ENCODE measurements at places on chromosomes 11 and 22.

DNA sequence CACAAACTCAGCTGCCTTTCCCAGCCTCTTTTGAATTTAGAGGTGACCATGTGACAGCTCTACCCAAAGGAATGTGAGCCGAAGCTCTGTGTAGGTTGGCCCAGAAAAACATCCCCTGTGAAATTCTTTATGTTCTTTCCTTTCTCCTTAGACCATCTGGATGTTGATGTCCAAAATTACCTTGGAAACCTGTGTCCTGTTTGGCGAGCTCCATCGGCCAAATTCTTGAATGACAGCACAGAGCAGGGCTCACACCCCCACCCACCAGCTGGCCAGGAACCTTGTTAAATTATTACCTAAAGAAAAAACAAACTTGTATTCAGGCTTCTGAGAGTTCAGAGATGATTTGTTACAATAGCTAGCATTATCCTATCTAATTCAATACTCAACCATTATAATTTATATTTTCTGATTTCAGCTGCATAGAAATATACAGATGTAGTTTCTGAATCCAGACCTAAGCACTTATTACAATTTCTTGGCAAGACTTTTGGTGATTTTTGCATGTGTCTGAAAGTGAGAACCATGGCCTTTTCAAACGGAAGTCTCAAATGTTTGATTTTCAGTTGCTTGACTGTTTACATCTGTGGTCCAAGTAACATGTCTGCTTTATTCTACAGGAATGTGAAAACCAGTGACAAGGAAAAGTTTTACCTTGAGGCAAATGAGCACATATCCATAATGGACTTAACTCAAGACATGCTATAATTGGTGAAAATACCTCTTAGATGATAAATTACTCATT lies 554.2 kb downstream of the NTM start:
- no peak for DNase-seq

GRCh38 chr22:27222178-27222577 lies 564.8 kb downstream of the MIAT start:
- DNase-seq = no peak

GRCh38 chr11:117873828-117874125 lies 2.7 kb downstream of the FXYD6 start:
- DNase-seq = no peak

DNA sequence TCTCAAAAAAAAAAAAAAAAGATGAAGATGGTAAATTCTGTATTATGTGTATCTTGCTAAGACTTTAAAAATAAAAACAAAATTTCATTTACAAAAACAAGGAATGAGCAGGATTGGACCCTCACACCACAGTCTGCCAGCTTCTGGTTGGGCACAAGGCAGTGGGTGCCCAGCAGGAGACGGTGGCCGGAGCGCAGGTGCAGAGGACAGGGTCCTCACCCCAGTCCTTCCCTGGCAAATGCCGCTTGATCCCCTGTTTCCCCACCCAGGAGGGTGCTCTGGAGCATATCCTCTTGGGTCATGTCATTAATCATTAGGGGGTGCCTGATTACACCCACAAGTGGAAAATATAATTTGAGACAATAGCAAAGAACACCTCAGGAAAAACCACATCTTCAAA lies 31.2 kb downstream of the SHANK2 start:
- DNase-seq = no peak

DNA sequence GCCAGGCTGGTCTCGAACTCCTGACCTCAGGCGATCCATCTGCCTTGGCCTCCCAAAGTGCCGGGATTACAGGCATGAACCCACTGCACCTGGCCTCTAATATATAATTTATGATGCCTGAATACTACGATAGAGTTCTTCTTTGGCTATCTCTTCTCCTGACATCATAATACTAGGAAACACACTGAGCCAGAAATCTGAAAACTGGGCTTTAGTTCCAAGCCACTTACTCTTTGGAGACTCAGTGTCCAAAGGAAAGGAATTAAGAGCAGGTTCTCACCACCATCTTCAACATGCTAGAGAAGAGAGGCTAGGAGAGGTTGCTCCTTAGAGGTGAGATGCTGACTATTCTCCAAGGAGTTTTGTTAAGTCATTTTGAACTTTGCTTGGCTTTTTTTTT lies 52.4 kb downstream of the UBASH3B start:
- DNase-seq = no peak

DNA sequence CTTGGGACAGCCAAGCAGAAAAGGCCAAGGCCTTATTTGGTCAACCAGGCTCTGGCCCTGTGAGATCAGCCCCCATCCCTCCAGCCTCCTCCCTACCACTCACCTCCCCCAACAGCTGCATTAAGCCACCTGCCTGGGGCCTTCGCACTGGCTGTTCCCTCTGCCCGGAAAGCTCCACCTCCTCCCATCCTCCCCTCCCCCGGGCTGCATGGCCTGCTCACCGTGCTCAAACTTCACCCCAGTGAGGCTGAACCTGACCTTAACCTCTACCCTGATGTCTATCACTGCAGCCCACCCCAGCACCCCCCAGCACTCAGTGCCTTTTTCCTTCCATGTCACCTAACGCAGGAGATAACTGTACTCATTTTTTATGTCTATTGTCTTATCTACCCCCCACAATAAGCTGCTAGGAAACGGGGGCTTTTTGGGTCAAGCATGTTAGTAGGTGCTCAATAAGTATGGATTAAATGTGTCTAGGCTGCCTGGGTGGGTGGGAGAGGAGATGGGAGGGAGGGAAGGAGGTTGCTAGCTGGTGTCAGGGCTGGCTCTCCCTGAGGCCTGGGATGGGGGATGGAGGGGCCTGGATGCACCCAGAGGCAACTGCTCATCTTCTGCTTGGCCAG lies 912 bp downstream of the PTPRCAP start:
- peak; percentile 71 for DNase-seq

GRCh38 chr11:5712507-5712906 lies 22.9 kb downstream of the TRIM22 start:
- no peak for DNase-seq

- DNase-seq = no peak
Measured at GRCh38 chr11:64233913-64234586, at the start of gene VEGFB. TSS of gene VEGFB (plus strand) at chr11:64234584. CDS start at chr11:64234834, 250 bp downstream.

GRCh38 chr22:48057116-48057835 lies 1294.8 kb downstream of the TBC1D22A start:
- DNase-seq = no peak

DNA sequence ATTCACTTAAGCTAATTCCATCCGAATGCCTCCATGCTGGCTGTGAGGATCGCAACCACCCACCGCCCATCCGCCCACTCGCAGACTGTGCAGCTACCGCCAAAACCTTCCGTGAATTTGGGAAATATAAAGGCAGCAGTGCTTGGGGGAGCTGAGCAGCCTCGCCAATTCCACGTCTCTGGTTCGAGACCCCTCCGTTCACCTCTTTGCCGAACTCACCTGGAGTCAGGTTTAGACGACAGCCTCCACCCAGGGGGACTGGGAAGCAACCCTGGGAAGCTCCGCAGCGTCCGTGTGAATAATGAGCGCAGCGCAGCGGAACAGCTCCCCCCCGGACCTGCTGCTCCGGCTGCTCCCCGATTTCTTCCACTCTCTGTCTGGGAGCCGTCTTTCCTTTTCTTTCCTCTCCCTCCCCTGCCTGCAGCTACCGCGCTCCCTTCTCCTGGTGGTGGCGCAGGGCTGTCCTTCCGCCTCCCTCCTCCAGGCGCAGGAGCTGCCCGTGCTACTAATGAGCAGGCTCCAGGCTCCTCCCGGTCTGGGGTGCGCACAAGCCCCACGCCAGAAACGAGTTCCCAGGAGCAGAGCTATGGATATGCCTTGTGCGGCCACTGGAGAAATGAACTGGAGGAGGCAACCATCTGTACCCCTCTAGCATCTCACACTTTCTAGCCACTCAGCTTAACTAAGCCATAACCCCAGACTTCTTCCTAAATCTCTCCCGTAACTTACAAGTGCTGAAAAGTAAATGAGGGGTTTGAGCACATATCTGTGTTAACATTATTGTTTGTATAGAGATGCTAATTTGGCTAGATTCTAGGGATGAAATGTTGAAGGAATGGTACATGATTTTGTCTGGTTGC lies 107.3 kb downstream of the XKR3 start:
- no peak for DNase-seq

- no peak for DNase-seq
Measured at GRCh38 chr11:106961048-106961447, 57.2 kb downstream of the GUCY1A2 start.

DNA sequence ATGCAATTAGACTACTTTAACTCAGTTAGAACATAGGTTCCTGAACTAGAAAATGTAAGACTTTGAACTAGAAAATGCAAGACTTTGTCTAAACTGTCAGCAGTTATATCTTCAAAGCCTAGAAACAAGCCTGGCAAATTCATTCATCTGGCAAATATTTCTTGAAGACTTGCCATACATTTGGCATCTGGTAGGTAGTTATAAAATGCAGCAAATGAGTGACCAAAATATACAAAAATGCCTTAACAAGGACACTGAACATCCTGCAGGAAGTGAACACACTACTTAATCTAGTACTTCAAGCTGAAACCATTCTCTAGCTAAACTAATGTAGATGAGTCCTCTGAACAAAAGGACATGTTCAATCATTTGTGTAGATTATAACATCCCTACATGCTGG lies 84.7 kb upstream of the SCUBE2 start:
- DNase-seq = no peak

GRCh38 chr22:37498289-37498909 lies 12.2 kb upstream of the MFNG start:
- DNase-seq = peak; percentile 50

DNA sequence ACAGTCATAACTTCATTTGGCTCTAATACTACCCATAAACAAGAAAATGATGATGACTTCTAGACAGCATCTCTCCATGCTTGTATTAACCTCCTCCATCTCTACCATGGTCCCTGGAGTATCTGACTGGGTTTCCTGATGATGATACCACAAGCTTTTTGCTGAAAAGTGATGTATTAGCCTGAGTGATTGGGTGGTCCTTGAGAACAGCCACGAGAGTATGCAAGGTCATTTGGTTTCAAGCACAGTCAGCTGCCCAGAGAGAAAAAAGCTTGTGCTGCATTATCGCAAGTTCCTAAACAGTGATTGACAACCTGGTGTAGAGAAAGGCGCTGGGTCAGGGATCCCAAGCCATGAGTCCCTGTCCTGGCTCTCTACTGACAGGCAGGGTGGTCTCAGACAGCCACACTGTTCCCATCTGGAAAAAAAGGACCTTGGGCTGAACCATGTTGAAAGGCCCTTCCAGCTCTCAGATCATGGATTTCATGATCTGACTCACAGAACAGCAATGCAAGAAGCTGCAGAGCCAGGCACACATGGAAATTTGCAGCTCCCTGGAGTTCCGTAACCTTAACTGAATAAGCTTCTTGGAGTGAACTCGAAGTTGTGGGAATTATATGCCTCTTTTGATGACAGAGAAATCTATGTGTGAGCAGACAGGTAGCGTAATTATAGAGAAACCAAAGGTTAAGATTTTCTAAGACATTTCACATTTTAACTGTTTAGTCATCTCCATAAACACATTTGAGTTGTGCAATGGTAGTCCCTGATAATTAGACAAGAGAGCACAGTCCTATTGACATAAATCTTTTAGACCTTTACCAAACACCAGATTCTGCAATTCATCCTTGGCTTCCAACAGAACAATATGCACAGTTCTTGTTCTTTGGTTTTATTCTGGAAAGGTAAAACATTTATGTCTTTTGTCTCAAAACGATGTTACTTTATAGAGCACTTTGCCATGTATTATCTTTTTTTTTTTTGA lies 54.1 kb upstream of the UBASH3B start:
- DNase-seq = no peak

DNA sequence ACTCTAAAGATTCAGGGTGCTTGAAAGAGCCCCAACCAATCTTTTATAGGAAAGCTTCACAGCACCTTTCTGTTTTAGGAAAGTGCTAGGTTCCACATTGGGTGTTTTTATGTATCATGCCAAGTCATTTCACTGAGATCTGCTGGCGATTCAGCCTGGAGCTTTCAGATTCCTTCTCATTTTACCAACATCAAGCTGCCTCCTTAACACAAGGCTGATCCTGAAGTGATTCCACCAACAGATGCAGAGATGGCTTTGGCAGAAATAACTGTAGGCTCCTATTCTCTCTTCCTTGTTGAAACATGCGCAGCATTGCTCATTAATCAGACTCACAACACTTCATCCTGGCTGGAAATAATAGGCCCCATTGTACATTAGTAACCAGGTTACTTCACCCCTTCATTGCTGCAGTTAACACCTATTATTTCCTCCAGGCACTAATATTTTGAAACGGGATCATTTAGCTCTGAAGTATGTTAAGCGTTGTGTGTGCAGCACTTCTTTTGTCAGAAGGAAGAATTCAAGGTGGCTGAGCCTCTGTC lies 89.0 kb downstream of the OPCML start:
- DNase-seq = no peak

DNA sequence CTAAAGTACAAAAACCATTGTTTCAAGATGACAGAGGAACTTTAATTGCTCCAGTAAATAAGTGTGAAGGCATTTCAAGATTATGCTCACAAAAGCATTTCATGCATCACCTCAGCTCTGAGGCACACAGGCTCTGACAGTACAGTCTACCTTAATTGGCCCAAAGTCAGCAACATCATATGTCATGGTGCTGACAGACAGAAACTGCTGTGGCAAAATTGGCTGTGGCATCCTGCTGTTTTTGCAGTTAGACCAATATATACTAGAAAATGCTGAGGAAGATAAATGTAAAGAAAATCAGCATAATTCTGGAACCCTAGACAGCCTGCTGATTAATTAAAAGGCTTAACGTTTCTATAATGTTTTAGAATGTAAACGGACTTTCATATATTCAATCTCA lies 34.9 kb upstream of the PPP2R1B start:
- no peak for DNase-seq

DNA sequence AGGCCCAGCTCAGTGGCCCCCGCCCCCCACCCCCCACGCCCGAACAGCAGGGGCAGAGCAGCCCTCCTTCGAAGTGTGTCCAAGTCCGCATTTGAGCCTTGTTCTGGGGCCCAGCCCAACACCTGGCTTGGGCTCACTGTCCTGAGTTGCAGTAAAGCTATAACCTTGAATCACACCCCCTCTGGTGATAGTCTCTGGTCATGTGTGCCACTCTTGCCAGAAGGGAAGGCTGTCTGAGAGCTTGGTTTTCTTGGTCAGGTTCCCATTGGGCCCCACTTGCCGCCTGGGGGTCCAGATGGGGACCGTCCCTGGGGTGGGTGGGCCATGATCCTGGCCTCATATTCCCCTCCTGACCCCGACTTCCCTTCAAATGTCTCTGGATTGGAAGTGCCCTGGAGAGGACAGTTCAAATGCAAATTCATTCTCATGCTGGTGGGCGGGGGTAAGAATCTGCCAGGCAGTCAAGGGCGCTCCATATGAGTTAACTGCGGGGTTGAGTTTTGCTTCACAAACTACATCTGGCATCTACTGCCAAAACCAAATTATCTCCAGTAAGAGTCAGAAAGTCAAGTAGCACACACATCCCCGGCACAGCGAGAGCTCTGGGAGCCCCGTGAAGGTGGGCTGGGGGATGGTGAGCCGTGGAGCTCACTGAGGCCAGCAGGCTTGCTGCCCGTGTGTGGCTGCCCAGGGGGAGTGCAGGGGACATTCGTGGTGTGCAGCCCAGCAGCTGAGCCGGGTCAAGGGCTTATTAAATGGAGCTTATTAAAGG lies 35.7 kb downstream of the B3GAT1 start:
- DNase-seq = no peak
